Gastrocnemius medialis (tissue), 4 donors: ENCODE measurements at places on chromosomes 1 and 21.

DNA sequence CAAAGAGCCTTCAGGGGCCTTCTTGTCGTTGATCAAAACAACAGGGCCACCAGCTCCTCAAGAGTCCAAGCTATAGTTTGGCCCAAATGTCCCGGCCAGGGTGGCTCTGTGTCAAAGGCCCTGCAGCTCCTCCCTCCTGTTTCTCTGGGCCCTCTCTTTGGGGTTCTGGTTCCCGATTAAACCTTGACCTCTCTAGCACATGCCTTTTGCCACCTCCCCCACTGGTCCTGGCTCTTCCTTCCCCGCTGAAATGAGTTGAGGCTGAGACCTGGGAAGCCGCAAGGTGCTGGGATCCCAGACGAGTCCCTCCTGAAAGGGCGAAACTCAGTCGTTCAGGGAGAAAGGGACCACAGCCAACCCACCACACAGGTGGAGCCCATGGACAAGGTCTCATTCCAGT lies 56.9 kb downstream of the CASZ1 start:
- DNase-seq: no peak

GRCh38 chr1:201483373-201483949 lies 14.5 kb upstream of the PHLDA3 start:
- DNase-seq: no peak

DNA sequence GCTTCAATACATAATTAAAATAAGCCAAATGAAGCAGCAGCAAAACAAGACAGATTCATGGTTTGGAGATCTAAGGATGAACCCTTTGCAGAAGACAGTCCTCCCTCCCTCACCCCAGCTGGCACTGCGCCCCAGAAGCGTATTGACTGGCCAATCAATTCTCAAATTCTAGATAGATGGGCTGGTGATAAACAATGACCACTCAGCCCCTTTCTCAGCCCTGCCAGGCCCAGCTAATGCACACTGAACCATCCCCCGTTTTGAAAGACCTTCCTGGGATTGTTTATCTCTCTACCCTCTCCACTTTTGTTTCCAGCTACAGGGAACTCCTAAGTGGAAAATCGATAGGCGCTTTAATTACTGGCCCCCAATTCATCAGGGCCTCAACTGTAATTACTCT lies 29.0 kb downstream of the TNR start:
- no peak for DNase-seq

- no peak for DNase-seq
These were observed 304.2 kb downstream of the CAMTA1 start for GRCh38 chr1:7089497-7089896.
